ENCODE measurements at places on chromosomes 2 and 18. TPM values are rescaled to one million over a fixed set of nuclear protein-coding genes. Genes with fewer than 3 reads are reported as not detected.
A peak's percentile ranks its signal among the peaks of the same experiment; 100 is the strongest.

DNA sequence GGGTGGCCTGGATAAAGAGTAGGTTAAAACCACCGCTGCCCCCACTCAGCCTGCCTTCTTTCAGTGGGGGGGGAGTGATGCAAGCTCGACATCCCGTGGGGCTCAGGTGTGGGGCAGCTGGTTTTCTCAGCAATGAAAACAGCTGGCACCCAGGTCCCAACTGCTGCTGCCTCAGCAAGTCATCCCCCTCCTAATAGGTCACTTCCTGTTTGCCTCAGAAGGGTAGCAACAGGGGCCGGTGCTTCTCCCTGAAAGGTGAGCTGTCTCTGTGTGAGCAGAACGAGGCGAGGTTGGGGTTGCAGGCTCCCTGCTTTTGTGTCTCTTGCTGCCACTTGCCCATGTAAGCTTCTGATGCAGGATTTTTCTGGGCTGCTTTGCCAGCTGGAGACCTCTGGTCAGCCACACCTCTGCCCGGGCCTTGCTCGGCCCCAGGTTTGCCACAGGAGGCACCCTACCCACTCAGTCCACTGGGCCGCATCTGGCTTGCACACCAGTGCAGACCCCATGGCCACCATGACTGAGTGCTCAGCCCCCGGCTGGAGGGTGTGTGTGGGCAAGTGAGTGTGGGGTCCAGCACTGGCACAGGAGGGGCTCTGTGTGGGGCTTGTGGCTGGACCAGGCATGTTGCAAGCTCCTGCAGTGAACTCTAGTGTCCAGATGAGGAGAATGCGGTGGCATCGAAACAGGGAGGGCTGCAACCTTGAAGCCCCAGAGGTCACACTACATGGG lies 11.5 kb upstream of the ASB1 start:
- peak; percentile 43 for DNase-seq

DNA sequence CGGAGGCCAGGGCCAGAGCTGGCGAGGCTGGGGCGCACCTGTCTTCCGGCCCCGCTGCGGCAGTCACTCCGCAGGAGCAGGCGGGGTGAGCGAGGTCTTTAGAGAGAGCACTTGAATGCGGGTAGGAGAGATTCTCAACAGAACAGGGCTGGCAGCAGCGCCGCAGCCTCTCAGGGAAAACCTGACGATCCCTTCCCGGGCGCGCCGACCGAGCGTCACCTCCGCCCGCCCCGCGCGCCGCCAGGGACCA lies 526 bp downstream of the PRKRA start:
- DNase-seq: no peak

DNA sequence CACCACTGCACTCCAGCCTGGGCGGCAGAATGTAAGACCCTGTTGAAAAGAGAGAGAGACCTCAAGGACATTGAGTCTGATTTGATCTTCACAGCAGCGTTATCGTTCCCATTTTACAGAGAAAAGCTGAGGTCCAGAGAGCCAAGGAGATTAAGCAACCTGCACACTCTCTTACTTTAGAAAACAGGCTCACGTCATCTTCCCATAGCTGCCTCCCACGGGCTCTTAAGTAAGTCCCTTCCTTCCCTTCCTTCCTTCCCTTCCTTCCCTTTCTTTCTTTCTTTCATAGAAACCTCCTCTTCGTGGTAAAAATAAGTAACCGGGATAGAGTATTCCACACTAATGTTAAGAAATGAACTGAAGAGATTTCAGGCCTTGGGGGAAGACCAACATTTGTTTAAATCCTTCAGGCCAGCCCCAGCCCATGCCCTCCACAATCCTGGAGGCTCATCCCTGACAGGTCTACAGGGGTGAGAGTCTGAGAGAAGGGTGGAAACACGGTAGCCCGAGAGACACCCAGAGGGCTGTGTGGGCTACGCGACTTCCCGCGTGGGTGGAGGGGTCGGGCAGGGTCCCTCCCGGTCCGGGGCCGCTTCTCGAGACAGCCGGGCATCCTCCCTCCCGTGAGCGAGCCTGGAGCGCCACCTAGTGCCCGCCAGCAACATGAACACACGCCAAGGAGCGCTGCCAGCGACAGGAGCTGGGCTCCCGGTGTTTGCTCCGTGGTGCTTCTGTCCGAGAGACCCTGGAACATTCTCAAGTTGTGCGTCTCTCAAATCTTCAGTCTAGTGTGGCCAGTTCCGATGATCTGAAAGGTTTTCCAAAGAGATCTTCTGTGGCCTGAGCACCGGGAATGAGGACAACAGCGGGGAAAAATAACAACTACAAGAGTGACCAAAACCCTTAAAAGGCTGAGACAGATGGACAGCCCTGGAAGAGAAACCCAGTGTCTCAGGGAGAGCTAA lies 160.3 kb downstream of the INO80D start:
- DNase-seq: peak; percentile 93

GRCh38 chr2:110741491-110741980 lies 9.2 kb downstream of the ACOXL start:
- DNase-seq: no peak

GRCh38 chr18:12287684-12288402 lies 20.2 kb upstream of the TUBB6 start:
- DNase-seq: peak; percentile 91

DNA sequence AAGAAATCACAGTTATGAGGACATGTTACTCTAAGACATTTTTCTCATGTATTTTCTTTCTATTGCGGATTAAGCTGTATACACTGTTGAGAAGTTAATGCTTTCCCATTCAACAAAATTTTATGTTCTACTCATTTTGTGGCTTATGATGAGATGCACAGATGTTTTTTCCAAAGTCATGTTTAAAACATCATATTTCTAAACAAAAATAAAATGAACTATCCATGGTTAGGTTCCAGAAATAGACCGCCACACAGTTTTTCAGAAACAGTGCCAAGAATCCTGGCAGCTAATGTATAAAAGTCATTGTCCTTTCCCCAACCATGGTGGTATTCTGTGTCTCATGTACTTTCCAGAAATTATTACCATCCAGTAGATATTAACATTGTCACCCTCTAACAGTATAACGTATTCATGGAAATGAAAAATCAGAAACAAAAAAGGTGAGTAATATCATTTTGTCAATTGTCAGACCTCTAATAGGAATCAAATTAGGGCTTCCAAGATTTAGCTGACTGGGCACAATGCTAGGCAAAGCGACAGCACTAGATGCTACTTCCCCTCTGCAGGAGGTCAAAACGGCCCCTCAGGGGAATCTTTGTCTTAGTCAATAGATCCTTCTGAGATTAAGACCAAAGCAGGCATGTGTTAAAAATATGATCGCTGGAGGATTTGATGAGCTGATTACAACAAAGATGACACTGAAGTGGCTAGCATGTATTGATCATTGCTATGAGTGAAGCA lies 54.4 kb upstream of the ZNF397 start:
- no peak for DNase-seq

The IL36G gene
- not detected for total RNA-seq

The LGALSL gene
- total RNA-seq: 8.8 TPM

The ZNF892 gene
- 1.2 TPM for total RNA-seq

The IER3IP1 gene
- total RNA-seq: 35.6 TPM

The CCDC150 gene
- 3.2 TPM for total RNA-seq

Measured in stomach (tissue), 19 donors.